Renal cortical epithelial cell (primary cell): ENCODE measurements at places on chromosomes 5 and 9. TPM values are rescaled to one million over a fixed set of nuclear protein-coding genes. Genes with fewer than 3 reads are reported as not detected.

- DNase-seq = no peak
These were observed 75.2 kb downstream of the ESM1 start for GRCh38 chr5:54909911-54910870.

GRCh38 chr5:144644317-144644716 is 473.6 kb downstream of the KCTD16 start:
- DNase-seq = no peak

- no peak for DNase-seq
These were observed 10.8 kb downstream of the CDC37L1 start for GRCh38 chr9:4690144-4690543.

- DNase-seq = no peak
These were observed 23.2 kb downstream of the TPPP start for GRCh38 chr5:669842-670395.

DNA sequence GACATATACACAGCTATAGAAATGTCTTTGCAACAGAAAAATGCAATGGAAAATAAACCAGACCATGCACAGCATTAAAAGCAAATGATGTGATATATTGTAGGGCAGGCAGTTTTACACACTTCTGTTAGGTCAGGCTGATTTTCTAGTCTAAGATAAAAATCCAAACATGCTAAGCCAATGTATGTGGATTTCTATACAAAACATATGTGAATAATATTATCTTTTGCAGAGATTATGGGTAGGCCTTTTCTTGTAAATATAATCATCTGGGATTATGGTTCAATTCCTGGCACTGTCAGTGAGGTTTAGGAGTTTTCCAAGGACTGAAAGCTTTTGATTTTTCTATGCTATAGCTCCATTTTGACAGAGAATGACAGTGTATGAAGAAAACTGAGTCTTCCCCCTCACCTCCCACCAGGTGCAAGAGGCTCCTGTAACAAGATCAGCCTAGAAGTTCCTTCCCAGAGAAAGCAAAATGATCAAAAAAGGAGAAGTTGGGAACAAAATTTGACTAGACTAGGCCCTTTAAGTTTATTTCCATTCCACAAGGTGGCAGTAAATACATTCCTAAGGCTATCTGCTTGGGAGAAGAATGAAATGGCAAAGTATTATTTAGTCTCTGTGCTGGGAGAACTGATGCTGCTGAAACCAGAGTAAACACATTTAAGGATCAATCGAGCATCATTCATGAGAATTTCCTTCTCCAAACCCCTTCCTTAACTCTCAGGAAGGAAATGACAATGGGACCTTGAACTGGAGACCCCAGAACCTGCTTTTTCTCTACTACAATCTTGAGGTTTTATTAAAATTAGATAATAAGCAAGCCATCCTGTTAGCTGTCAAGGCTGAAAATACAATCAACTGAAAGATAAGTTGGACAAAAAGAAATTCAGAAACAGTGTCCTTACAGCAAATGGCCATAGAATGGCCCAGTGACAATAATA is 133.0 kb upstream of the TUT7 start:
- DNase-seq = peak; percentile 78

DNA sequence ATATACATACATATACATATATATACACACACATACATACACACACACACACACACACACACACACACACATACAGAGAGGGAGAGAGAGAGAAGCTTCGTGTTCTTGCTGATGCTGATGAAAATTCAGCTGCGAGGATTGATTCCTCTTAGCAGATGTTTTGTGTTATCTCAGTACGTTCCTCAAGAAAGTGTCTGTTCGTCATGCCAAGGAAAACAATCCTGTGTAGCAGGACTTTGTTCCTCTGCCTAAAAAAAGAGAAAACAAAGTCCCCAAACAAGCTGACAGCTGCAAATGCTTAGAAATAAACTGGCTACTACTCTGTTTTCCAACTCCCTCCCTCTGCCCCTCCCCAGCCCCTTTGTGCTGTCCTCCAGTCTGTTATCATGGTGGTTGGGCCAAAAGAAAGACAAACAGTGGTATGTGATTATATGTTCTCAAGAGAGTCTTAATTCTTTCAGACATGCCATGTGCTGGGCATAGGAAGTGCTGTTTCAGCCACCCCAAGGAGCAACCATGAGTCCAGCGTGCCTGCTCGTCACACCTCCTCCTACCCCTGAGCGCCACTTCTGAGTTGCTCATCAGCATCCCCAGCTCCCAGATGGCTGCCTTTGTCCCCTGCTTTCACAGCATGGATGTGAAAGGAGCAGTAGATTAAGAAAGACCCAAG is 71.5 kb upstream of the EQTN start:
- no peak for DNase-seq

- peak; percentile 29 for DNase-seq
These were observed 3.5 kb downstream of the PDE6A start for GRCh38 chr5:149940941-149941644.

DNA sequence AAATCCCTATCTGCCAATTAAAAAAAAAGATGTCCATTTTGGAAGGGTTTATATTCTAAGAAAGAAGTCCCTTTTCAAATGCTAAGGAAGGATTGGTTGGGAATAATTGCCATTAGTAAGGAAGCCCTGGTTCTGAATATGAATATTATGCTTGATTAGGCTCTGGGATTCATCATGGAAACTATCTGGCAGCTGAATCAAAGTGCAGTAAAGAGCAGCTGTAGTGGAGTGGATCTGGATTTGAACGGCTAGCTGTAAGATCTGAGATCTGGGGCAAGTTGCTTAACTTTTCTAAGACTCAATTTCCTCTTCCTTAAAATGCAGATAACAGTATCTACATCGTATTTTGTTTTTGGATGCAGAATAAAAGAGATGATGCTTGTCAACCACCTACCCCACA is 10.5 kb downstream of the IL12B start:
- DNase-seq = no peak

- DNase-seq = peak; percentile 51
These were observed 53.8 kb upstream of the CLINT1 start for GRCh38 chr5:157912621-157913325.

The SLC6A7 gene
- not detected in 2 replicates for total RNA-seq
